ENCODE measurements at places on chromosomes 4 and X. TPM values are rescaled to one million over a fixed set of nuclear protein-coding genes. Genes with fewer than 3 reads are reported as not detected.

GRCh38 chr4:99468889-99469288 lies 33.7 kb upstream of the ADH7 start:
- no peaks in the 10 kb centered on the region for H3K4me1 ChIP-seq
- H3K36me3 ChIP-seq = no peaks in the 10 kb centered on the region

DNA sequence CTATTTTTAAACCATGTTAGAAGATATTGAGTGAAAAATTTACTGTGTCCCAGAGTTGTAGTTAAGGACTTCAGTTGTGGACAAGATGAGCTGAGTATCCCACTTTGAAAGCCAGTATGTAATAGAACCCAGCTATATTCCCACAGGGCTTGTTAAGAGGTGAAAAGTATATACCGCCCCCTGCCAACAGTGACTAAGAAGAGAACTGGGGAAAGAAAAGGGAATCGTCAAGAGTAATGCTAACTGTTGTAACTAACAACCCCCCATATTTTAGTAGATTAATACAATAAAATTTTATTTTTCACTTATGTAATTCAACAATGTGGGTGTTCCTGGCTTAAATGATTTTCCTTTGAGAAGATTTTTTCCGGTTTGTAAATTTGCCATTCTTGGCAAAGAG lies 250.4 kb upstream of the GIMD1 start:
- H3K27me3 ChIP-seq = no peaks in the 10 kb centered on the region
- H3K4me1 ChIP-seq = no peaks in the 10 kb centered on the region

- H3K36me3 ChIP-seq = no peaks in the 10 kb centered on the region
- H3K4me3 ChIP-seq = no peak overlapping the region
- no peaks in the 10 kb centered on the region for H3K4me1 ChIP-seq
- no peak overlapping the region for H3K27ac ChIP-seq
- DNase-seq = no peak
Observed at GRCh38 chrX:50988649-50989048, 78.1 kb downstream of the BMP15 start.

EGFL6 gene
- not detected for total RNA-seq

FREM3 gene
- total RNA-seq = not detected

DNA sequence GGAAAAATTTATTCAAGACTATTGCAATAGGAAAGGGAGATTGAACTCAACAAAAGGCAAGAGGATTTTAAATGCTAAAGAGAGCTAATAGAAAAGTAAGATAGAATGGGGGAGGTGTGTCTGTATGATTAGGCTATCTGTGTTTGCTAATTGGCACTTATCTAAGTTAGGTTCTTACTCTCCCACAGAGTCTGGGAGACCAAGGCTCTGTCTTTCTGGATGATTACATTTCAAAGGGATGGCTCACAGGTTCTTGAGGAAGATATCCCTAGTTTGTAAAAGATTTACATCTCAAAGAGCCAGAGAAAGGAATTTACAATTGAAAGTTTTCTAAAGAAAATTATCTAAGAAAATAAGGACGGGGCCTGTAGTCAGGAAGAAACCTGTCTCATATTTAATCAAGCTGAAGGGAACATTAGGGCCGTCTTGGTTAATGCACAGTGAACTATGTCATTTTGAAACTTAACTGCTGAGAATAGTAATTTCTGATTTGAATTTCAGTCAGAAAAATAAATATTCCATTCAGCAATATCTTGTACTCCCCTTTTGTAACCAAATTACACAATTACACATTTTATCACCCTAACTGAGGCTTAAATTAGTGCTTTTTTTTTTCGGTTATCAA lies 75.8 kb downstream of the MAGEB10 start:
- no peaks in the 10 kb centered on the region for H3K36me3 ChIP-seq
- H3K4me3 ChIP-seq = no peak overlapping the region
- no peak for DNase-seq

METAP1 gene
- total RNA-seq = 38.6 TPM

GRCh38 chrX:2974961-2975360 lies 31.4 kb upstream of the ARSH start:
- H3K27me3 ChIP-seq = peaks cover under 1% of the 10 kb centered on the region
- no peaks in the 10 kb centered on the region for H3K4me1 ChIP-seq
- DNase-seq = no peak
- no peak overlapping the region for H3K27ac ChIP-seq

GRCh38 chr4:81604683-81605218 lies 133.0 kb upstream of the RASGEF1B start:
- peaks cover 50% of the 10 kb centered on the region for H3K4me1 ChIP-seq
- no peak for DNase-seq
- H3K36me3 ChIP-seq = no peaks in the 10 kb centered on the region
- no peak overlapping the region for H3K4me3 ChIP-seq
- no peaks in the 10 kb centered on the region for H3K27me3 ChIP-seq
